ENCODE measurements at places on chromosomes 6 and 20.
A peak's percentile ranks its signal among the peaks of the same experiment; 100 is the strongest.

DNA sequence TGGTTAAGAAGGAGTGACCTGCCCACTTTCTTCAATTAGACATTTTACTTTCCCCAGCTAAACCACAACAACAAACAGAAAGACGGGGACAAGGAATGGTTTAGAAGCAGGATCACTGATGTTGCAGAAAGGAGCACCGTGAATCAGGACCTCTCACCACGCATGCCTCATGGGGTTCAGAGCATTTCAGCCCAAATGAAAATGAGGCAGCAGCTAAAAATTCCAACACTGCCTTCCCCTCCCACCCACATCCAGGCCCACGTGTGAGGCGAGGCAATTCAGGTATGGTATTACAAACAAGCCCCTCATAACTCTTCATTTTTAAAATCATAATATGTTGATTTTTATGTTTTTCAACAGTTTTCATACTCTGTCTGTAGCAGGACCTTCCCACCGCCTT, 194.1 kb upstream of the ARID1B start:
- no peak for DNase-seq

DNA sequence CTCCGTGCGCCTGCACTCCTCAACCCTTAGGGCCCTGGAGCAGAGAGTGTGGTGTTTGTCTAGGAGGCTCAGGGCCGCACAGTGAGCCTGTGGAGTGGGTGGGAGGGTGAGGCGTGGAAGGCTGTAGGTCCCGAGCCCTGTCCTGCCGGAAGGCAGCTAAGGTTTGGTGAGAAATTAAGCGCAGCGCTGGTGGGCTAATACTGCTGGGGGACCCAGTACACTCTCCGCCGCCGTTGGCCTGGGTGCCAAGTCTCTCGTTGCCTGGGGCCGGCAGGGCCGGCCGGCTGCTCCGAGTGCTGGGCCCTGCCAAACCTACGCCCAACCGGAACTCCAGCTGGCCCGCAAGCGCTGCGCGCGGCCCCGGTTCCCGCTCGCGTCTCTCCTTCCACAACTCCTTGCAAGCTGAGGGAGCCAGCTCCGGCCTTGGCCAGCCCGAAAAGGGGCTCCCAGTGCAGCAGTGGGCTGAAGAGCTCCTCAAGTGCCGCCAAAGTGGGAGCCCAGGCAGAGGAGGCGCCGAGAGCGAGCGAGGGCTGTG, 40.4 kb upstream of the MCUR1 start:
- DNase-seq, result no peak

- no peak for DNase-seq
These were observed 30.9 kb downstream of the MAP3K5 start for GRCh38 chr6:136761227-136761922.

- DNase-seq, result no peak
These were observed 13.7 kb downstream of the TTLL2 start for GRCh38 chr6:167338541-167339117.

- DNase-seq, result peak; percentile 2
These were observed 161.8 kb downstream of the DLL1 start for GRCh38 chr6:170128811-170129681.

Data from hepatocyte (in vitro differentiated cells).